ENCODE measurements at places on chromosomes 11 and 22.
A peak's percentile ranks its signal among the peaks of the same experiment; 100 is the strongest.

DNA sequence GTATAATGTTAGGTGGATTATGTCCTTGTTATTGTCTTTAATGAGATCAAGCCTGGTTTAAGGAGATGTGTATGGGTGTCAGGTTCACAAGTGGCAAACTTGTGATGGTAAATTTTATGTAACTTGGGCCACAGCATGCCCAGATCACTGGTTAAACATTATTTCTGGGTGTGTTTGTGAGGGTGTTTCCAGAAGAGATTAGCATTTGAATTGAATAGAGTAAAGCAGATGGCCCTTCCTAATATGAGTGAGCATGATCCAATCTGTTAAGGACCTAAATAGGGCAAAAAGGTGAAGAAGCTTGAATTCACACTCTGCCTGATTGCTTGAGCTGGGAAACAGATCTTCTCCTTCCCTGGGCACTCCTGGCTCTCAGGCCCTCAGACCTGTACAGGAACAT, 20.7 kb downstream of the OR5B21 start:
- no peak for DNase-seq

GRCh38 chr11:26960281-26960680, 33.6 kb upstream of the FIBIN start:
- DNase-seq, result no peak

GRCh38 chr11:7665473-7666291, 7.6 kb downstream of the CYB5R2 start:
- DNase-seq, result peak; percentile 23

DNA sequence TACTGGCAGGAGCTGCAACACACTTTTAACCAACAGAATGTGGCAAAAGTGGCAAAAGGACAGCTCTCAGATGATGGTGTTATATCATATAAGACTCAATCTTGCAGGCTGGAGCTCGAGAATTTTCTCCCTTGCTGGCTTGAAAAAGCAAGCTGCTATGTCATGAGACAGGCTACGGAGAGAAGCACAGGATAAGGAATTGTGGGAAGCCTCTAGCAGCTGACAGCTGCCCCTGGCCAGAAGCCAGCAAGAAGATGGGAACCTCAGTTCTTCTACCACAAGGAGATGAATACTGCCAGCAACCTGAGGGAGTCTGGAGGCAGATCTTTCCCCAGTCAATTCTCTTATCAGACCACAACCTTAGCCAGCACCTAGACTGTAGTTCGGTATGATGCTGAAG, 24.6 kb downstream of the FXYD6 start:
- no peak for DNase-seq

- DNase-seq, result no peak
Measured at GRCh38 chr11:133403900-133404299, 128.4 kb downstream of the OPCML start.

DNA sequence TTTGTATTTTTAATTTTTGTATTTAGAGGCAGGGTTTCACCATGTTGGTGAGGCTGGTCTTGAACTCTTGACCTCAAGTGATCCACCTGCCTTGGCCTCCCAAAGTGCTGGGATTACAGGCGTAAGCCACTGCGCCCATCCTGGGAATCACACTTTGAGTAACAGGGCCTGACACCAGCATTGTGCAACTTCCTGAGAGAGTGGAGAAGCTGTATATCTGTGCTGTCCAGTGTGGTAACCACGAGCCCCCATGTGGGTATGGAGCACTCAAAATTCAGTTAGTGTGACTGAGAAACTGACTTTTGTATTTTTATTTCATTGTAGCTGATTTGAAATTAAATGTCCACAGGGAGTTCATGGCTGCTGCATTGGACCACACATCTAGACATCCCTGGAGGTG, 36.2 kb downstream of the MPPED1 start:
- no peak for DNase-seq
